H1 (cell line): ENCODE measurements at places on chromosomes 7 and 10. TPM values are rescaled to one million over a fixed set of nuclear protein-coding genes. Genes with fewer than 3 reads are reported as not detected.

The FZD1 gene
- polyA plus RNA-seq, result 0.62 and 0.77 TPM in 2 replicates

The ZPBP gene
- not detected in 2 replicates for polyA plus RNA-seq

The CHAT gene
- polyA plus RNA-seq, result not detected in 2 replicates

The UNCX gene
- polyA plus RNA-seq, result 0.03 TPM in 1 of 2 replicates, not detected in the other

The ANXA8L1 gene
- 0.20 TPM in 1 of 2 replicates, not detected in the other for polyA plus RNA-seq

The LIPN gene
- polyA plus RNA-seq, result not detected in 2 replicates

The DPY19L1 gene
- polyA plus RNA-seq, result 7.6 and 14.1 TPM in 2 replicates

The DPYSL4 gene
- polyA plus RNA-seq, result 12.9 and 21.6 TPM in 2 replicates

The GALNT17 gene
- 37.7 and 46.6 TPM in 2 replicates for polyA plus RNA-seq

The UBTD1 gene
- polyA plus RNA-seq, result 36.2 and 48.8 TPM in 2 replicates

GRCh38 chr10:115141254-115141653 is 48.1 kb downstream of the ATRNL1 start:
- DNase-seq, result no peak

GRCh38 chr7:50393076-50393475 is 57.1 kb downstream of the FIGNL1 start:
- DNase-seq, result no peak

GRCh38 chr7:17412883-17413282 is 114.4 kb downstream of the AHR start:
- no peak for DNase-seq

DNA sequence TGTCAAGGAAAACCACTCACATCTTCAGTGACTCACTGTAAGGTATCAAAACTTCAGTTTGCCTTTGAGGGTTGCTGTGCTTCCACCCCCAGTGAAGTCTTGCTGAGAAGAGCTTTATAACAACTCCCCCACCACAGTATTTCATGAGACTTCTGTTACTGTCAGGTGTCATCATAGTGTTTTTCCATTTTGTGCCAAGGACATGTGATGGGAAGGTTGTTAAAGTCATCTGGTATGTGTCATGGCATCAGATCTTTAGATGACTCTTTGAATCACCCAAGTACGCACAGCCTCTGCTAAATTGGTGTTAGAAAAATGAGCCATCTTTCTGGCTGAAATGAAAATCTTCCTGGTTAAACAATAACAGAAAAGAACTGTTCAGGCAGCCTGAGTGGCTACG is 115.0 kb upstream of the CCDC6 start:
- DNase-seq, result no peak

DNA sequence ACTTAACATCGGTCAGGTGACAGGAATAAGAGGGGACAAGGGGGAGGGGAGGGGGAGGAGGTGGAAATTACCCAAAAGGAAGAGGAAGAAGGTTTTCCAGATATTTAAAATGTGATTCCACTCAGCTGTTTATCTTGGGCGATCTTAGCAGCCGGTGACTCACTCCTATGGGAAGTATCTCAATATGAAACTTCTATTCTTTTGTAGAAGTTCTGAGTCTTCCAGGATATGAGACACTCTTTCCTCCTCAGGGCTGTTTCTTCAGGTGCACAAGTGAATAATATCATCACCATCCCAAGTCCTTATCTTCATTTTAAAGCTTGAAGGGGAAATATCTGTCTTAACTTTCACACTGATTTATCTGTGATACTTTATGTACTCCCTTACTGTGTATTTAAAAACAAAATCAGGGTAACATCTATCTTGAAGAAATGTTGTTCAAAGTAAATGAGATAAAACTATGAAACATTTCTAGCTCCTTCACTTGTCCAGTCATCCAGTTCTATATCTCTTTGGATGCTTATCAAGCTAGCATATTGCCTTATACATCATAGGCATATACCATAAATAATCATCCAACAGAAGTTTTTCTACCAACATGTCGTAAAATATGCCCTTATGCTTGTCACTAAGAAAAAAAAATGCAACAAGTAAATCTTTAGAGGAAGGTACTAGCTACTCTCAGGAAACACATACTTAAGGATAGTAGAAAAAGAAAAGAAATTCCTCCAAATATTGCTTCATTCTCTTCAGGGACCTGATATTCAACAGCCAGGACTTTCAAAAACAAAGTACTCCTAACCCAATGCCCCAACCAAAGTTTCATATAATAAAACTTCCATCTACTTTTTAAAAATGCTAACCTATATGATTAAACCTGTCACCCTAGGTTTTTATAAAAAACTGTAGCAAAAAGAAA is 13.7 kb downstream of the DOCK4 start:
- DNase-seq, result no peak

DNA sequence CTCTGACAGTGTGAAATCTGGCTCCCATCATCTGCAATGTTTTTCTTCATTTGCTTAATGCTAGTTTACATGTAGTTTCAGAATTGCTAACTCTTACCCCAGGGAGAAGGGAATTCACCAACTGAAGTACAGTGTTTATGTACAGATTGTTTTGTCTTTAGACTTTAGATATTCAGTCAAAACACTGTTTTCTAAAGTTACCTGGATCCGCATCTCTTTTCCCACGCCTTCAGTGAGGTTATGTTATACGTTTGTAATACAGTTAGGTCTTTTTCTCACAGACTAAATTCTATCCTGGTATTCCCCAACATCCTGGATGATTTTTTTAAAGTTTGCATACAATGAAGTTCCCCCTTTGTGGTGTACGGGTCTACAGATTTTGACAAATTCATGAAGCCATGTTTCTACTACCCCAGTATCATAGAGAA is 3.2 kb upstream of the LYZL1 start:
- DNase-seq, result no peak

GRCh38 chr7:51154201-51154600 is 162.4 kb downstream of the COBL start:
- no peak for DNase-seq

DNA sequence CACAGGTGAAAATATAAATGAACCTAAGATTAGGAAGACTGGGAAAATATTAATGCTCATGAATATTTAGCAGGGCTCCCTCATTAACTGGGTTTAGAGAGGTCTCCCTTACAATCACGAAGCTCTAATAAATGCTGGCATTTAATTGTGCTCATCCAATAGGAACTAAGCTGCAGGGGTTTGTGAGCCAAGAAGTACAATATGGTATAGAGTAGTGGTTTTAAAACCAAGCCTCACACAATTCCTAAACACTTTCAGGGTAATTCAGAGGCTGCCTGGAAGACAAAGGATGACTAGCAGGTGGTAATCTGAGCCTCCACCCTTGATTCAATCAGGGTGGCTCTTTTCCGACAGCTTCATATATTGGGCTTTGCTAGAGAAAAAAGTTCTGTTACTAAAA is 103.3 kb downstream of the GPAM start:
- DNase-seq, result no peak

DNA sequence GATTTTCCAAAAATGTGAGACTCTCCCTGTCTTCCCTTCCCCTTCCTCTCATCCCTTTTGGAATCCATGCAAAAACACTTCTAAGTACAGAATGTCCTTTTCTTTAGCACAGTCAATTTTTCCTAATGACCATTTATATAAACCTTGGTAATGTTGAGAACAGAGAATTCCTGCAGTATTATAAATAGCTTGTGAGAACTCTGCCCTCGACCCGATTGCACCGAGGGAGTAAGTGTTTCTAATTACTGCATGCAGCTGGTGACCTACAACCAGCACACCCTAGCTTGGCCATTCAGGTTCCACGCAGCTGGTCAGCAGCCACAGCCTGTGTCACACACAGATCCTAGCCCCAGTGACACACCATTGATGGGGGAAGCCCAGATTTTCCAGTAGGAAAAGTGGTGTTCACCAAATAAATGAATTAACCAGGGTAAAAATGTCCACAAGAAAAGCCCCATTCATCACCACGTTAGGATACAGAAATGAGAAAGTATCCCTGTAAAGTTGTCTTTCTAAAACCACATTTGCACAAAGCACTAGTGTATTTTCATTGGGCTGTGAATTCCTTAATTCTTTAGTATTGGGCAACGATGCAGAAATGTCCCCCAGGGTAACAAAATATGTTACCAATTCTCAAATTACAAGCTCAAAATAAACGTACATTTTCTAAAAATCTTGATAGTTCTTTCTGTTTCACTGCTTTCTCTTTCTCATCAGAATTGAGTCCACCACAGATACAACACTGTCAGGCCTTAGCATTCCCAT is 499.0 kb upstream of the KLF6 start:
- DNase-seq, result no peak

DNA sequence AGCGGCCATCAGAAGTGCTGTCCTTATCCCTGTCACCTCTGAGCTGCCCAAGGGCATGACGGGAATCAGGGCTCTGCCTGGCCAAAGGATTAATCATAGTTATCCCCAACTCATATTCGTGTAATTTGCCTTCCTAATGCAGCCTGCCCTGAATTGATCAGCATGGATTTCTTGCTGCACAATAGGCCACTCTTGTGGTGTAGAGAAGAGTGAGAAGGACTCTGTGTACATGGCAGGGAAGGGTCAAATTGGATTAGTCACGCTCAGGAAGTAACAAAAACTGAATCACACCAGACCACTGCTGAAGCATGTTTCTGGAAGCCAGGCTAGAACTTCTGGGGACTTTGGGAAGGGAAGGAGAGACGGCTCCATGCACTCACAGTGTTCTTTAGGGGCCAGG is 227.0 kb downstream of the BUB3 start:
- DNase-seq, result no peak

DNA sequence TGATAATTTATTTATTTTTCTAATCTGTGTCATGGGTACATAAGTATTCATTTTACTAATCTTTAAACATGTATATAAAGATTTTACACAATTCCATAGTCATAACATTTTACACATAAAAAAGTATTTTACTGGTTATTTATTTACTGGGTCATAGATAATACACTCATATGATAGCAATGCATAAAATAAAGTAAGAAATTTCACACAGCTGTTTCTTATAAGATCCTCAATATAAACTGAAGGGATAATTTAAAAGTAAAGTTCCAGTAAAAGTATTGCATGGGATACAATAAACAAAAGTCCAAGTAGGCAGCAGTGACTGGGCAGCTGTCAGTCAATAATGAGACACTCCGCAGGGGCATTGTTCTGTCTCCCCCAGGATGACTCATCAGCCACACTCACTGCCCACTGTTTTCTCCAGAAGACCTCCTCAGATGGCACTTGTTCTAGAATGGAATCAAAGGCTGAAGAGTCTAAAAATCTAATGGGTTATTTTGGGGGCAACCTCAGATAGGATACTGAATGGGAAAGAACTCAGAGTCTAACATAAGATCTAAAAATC is 32.7 kb downstream of the DPY19L1 start:
- no peak for DNase-seq

DNA sequence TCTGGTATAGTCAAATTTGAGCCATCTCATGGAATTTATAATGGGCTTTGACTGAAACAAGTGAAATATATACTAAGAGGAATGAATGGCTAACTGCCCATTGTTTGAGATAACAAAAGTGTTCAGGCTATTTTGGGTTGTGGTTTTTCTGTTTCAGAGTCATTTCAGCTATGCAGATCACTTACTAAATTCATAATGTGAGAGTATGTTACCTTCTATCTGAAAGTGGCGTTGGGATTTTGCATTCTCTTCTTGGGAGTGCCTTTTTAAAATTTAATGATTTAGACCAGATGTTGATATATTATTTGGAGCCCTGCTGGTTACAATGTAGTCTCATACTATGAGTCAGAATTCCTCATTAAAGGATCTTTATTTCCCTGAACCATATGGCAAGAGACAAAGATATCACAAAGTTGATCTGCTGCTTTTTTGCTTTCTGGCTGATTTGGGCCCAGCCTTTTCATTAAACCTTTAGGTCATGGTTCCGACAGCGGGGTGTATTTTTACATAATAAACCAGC is 10.4 kb downstream of the VCL start:
- no peak for DNase-seq

GRCh38 chr7:144723301-144723700 is 112.6 kb downstream of the TPK1 start:
- no peak for DNase-seq

- DNase-seq, result no peak
These were observed 34.4 kb downstream of the ZNF783 start for GRCh38 chr7:149296368-149296767.

DNA sequence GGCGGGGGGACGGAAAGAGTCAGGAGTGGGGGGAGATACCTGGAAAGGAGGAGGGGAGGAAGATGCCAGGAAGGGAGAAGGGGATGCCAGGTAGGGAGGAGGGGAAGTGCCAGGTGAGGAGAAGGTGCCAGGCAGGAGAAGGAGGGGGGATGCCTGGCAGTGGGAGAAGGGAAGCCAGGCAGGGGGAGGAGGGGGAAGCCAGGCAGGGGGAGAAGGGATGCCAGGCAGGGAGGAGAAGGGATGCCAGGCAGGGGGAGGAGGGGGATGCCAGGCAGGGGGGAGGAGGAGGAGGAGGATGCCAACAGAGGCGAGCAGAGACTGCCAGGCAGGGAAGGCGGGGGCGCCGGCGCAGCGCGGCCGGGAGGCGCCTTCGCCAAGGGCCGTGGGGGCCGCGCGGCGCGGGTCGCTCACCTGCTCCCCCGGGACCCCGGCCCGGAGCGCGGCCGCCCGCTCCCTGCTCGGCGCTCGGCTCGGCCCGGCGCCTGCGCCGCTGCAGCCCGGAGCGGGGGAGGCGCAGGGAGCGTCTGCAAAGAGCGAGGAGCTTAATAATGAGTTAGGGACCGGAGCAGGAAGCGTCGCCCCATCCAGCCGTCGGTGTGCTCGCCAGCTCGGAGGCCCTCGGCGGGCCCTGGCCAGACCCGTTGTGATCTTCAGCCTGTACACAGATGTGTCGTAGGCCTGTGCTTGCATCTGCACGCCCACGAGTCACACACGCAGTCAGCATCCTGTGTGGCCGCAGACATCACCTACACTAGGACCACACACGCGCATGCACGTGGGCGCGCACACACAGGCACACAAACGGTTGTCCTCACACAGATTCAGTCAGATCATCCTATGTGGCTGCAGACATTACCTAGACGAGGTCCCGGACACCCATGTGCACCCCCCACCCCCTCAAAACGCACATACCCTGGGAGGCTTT is 28.4 kb upstream of the SMARCD3 start:
- peak; percentile 23 for DNase-seq

DNA sequence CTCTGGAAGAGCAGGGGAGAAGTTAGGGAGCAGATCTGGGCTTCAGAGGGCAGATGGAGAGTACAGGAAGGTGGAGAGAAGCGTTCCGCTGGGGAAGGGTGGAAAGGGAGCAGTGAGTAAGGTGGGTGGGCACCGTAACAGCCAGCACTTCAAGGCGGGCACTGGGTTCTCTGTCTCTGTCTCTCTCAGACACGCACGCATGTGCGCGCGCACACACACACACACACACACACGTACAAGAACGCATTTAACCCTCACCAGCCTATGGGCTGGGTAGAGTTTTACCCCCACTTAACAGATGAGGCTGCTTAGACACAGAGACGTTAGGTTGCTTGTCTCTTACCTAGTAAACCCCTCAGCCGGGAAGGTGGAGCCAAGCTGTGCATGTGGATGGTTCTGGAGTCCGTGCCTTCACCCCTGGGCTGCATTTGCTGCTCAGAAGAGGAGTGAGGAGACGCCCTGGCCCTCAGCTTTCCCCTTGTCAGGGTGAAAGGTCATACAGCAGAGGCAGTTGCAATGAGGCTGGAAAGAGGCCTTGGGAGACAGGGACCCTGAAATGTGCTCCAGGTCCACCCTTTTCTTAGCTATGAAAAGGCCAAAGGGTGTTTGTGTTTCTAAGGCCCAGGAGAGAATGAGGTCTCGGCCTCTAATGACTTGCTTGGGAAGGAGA is 16.0 kb downstream of the ADCYAP1R1 start:
- no peak for DNase-seq
